HepG2 (cell line): ENCODE measurements at places on chromosomes 13 and 19. TPM values are rescaled to one million over a fixed set of nuclear protein-coding genes. Genes with fewer than 3 reads are reported as not detected.

Gene NALCN
- not detected in 2 replicates for total RNA-seq

Gene JOSD2
- total RNA-seq, result 2.0 and 2.3 TPM in 2 replicates

Gene ADGRE1
- total RNA-seq, result not detected in 2 replicates

DNA sequence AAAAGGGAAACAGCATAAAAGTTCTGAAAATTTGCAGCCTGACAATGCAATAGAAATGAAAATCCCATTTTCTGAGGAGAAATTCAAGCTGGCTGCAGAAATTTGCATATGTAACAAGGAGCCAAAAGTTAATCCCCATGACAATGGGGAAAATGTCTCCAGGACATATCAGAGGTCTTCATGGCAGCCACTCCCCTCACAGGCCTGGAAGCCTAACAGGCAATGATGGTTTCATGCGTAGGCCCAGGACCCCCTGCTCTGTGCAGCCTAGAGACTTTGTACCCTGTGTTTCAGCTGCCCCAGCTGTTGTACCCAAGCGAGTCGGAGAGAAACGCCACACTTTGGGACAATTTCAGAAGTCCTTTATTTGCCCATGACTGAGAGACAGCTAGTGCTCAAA, 701.3 kb upstream of the KLHL1 start:
- no peak for DNase-seq
